ENCODE measurements at places on chromosomes 3 and 15.

GRCh38 chr3:121654493-121655385, 6.0 kb downstream of the HCLS1 start:
- no peak for DNase-seq
- no peak overlapping the region for H3K4me3 ChIP-seq
- no peaks in the 10 kb centered on the region for H3K36me3 ChIP-seq
- H3K27me3 ChIP-seq = no peaks in the 10 kb centered on the region
- H3K27ac ChIP-seq = no peak overlapping the region

GRCh38 chr3:32495085-32495484, 7.6 kb downstream of the CMTM6 start:
- H3K27ac ChIP-seq = no peak overlapping the region
- no peak for DNase-seq
- H3K4me3 ChIP-seq = no peak overlapping the region
- no peaks in the 10 kb centered on the region for H3K27me3 ChIP-seq

GRCh38 chr3:173897631-173898030, 500.1 kb downstream of the NLGN1 start:
- H3K4me3 ChIP-seq = no peak overlapping the region
- H3K4me1 ChIP-seq = no peaks in the 10 kb centered on the region
- DNase-seq = no peak
- no peaks in the 10 kb centered on the region for H3K27me3 ChIP-seq

GRCh38 chr3:64011685-64012084, 11.6 kb downstream of the PSMD6 start:
- H3K4me1 ChIP-seq = no peaks in the 10 kb centered on the region
- no peak for DNase-seq
- no peaks in the 10 kb centered on the region for H3K36me3 ChIP-seq

Measured in transverse colon (tissue), 4 donors.